Fibroblast of gingiva (primary cell): ENCODE measurements at places on chromosomes 16 and 17.

DNA sequence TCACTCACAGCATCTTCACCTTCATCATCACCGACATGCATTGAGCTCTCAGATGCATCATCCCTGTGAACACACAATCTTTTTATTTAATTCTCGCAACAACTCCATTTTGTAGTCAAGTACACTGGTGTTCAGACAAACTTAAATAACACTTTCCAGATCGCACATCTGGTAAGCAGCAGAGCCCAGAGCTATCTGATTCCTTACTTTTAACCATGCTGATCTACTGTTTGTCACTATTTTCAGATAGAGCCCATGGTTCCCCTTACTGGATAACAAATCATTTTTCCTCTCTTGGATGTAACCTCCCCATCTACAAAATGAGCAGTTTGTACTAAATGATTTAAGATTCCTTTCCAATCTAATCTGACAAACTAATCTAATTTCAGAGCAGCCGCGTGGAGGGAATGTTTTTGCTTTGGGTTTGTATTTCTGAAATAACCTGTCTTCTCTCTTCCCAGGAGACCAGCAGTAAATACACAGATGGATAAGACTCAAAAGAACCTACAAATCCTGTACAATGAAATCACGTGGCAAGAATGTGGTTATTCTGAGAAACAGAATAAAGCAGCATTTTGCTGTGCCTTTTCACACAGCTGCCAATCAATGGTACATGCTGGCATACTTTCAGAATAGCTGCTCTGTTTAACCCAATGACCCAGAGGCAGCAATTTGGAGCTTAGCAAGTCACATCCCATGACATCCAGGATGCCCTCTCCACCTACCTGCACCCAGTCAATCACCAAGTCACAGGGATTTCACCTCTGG is 72.9 kb upstream of the CCL2 start:
- no peak for DNase-seq

GRCh38 chr17:30253312-30253711 is 17.8 kb upstream of the SLC6A4 start:
- no peak for DNase-seq

DNA sequence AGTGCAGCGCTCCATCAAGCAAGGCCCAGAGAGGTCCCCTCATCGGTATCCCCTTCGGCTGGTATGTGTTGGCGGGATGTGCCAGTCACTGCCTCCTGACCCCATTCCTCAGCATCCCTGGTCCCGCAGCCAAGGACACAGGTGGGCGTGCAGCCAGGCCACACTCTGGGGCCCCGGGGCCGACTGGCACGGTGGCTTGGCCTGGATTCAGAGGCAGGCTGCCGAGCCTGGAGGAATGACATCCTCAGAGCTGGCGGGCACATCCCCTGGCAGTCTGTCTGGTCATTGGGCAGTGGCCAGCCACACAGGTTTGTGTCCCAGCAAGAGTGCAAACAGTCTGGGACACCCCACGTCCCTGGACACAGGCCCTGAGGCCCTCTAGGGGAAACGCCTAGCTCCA is 111.1 kb downstream of the SDK2 start:
- DNase-seq, result no peak

DNA sequence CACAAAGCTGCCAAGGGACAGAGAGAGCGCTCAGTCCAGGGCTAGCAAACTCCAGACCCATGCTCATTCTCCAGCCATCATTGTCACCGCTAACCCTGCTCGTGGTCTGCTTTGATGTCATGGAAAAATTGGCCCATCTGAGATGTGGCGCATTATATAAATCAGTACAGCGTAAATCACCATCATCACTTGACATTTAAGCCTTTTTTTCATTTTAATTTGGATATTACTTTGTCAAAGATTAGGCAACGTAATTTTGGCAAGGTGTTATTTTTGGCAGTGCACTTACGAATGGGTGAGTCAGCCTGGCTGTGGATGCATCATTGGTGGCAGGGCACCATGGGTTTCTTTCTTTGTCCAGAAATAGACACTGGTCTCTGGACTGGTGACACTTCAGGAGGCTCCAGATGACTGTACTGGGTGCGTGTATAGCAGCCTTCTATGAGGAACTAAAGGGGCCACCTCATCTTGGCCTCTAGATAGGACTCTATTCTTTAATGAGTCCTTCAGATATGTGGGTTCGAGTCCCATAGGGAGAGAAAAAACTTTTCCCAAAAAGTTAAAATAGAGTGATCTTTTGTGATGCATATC is 166.3 kb downstream of the MSI2 start:
- DNase-seq, result peak; percentile 44

DNA sequence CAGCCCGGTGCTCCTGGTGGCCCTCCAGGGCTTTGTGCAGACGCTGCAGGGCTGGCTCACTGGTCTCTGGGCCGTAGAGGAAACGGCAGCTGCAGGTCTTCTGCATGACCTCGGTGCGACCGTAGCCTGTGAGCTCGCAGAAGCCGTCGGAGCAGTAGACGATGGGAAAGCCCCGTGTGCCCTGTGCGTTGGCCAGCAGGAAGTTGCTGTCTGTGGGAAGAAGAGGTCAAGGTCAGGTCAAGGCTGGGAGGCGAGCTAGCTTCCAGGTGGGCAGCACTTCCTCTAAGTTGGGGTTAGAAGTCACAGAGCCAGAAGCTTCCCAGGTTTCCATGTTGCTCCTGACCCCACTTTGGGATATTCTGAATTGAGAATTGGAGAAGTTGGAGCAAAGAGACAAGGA is 2.1 kb downstream of the KCNH4 start:
- DNase-seq, result no peak

- DNase-seq, result peak; percentile 93
Observed at GRCh38 chr17:64975318-64976087, 56.2 kb upstream of the LRRC37A3 start.

DNA sequence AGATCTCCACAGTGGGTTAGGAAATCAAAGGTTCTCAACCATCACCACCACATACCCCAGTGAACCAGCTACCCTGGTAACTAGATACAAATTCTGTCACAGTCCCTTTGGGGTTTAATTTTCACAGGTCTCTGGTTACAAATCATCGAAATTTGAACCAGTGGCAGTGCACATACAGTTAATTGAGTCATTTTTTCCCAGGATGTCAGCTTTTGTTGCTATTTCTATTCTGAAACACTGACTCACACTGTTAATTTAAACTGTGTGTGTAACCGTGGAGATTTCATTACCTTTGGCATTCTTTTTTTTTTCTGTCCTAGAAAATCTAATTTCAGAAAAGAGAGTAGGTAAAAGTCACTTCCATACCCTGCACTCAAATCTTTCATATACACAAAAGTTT is 511.5 kb downstream of the TOX3 start:
- DNase-seq, result no peak

GRCh38 chr17:2034806-2035540 is 5.0 kb downstream of the DPH1 start:
- DNase-seq, result peak; percentile 83

- DNase-seq, result no peak
Observed at GRCh38 chr16:85681255-85681654, 7.5 kb downstream of the GINS2 start.

DNA sequence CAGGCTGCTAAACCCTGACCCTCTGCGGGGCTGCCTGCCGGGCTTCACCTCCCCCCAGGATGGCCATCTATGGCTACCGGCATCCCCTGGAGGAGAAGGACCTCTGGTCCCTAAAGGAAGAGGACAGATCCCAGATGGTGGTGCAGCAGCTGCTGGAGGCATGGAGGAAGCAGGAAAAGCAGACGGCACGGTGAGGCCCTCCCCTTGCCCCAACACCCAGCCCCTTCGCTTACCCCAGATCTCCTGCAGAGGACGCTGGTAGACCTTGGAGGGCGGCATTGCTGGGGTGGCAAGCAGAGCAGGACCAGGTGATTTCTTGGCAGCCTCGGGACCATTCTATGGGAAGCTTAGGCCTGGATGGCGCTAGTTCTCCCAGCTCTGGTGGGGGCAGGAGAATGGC is 24.5 kb downstream of the ABCC3 start:
- no peak for DNase-seq

DNA sequence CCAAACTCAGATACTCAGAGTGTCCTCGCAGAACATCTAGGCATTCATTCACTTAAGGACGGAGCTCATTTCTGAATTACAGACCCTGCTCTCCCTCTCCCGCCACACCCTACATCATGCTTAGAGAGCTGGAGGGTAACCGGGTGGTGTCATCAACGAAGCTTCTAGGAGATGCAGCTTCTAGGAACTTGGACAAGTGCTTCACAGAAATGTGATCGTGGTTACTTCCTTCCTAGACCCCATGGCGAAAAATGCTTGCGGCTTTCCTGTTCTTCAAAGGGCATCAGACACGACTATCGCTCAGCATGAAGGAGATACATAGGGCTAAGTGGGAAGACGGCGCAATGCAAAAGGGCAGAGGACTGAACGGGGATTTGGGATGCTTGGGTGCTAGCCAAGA is 126.8 kb downstream of the ZFHX3 start:
- no peak for DNase-seq

- DNase-seq, result no peak
Observed at GRCh38 chr17:82375359-82376041, 3.9 kb downstream of the UTS2R start.

- no peak for DNase-seq
Observed at GRCh38 chr17:78738698-78739097, 43.4 kb downstream of the CYTH1 start.

GRCh38 chr17:79022507-79022991 is 1.4 kb upstream of the C1QTNF1 start:
- DNase-seq, result no peak

DNA sequence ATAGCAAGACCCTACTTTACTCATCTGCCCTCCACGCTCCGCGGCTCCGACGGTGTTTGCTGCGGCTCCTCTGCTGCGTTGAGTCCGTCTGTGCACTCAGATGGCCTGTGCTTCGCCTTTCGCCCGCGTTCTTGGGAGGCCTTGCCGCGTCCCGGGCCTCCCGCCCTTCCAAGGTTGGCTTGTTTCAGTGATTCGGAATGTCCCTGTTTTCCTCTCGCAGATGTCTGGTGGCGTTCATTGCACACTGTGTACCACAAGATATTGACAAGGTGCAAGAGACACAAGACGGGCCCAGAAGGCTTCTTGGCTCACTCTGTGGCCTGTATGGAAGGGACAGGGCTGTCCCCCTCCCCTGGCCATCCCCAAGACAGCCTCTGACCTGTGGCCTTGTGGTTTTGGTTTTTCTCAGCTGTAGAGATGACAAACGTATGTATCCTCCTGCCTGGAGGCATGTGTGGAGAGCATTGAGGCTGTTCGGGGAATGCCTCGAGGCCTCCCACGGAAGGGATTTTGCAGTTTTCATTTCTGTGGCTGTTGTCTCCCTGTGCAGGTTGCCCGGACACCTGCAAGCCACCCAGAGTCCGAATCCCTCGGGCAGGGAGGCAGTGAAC is 15.4 kb downstream of the MGRN1 start:
- no peak for DNase-seq

DNA sequence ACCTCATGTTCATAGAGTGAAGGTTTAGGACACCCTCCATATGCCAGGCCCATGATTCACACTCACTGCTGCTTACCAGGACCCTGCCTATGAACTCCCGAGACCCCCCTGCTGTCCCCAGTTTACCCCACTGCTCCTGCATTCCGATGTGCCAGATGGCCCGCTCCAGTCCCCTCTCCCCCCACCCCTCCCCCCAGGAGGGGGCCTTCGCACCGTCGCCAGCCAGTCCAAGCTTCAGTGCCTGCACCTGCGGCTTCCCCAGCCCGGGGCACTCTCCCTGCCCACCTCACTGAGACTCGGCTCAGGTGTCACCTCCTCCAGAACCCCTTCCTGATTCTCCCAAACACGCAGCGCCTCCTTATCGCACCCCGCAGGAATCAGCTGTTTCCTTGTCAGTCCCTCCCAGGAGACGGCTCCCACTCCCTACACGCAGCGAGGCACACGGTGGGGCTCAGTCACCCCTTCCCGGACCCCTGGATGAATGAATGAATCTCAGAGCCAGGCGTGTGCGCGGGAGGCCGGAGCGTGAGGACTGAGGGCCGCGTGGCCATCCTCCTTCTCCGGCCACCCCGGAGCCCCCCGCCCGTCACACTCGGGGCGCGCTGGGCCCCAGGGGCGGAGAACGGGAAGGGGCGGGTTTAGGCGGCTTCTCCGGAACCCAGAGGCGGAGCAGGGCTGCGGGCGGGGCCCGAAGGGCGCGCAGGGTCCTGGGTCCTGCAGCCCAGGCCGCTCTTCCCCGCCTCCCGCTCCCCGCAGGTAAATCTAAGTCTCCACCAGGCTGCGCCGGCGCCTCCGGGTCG is 1.6 kb downstream of the MYO1C start:
- peak; percentile 57 for DNase-seq

- no peak for DNase-seq
Observed at GRCh38 chr16:49876716-49877129, 20.8 kb upstream of the ZNF423 start.

DNA sequence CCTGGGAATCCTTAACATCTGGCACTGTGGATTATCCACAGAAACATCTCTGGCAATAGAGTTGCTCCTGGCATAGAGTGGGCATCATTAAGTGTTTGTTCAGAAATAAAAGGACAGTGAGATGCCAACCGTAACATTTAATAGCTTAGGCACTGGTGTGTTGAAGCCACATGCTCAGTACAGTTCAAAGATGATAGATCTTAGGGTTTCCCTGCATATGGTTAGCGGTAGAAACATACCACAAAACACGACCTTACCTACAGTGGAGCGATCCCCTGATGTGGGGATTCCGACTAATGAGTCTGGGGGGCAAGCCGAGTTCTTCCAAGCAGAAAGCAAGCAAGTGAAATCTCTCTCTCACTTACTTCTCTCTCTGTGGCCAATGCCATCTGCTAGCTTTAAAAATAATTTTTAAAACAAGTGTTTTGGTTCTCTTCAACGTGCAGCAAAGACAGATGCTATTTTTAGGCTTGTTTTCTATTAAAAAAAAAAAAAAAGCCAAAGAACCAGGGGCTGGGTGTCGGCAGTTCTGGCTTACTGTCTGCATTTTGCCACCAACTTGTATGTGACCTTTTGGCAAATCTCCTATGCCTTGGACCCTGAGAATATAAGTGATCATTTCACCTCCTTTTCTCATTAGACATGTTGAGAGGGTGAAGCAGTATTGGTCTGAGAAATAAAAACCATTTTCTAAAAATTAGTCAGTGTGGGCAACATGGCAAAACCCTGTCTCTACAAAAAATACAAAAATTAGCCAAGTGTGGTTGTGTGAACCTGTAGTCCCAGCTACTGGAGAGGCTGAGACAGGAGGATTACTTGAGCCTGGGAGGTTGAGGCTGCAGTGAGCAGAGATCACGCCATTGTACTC is 89.2 kb upstream of the CACNG3 start:
- no peak for DNase-seq

- peak; percentile 75 for DNase-seq
Observed at GRCh38 chr17:30580916-30581315, 103.7 kb downstream of the GOSR1 start.

DNA sequence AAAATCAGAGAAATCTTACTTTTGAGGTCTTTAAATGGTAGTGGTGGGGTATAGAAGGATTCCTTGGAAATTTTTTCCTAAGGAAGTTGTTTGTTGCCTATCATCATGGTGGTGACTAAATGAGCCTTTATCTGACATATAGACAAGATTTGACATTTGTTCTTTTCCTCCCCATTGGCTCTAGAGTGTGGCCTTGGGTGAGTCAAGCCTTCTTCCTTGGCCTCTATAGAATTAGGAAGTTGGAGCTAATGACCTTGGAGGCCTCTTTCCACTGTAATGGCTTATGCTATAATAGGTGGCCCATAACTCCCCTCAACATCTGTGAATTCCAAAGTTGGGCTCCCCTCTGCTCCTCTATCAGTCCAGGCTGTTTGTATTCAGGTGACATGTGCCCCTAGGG is 79.1 kb upstream of the HNF1B start:
- no peak for DNase-seq

- DNase-seq, result no peak
Observed at GRCh38 chr16:999677-1000076, 18.1 kb downstream of the SOX8 start.
